ENCODE measurements at places on chromosomes 2 and 18.

GRCh38 chr2:154437104-154437503 lies 261.4 kb upstream of the KCNJ3 start:
- no peak for DNase-seq

- DNase-seq, result peak; percentile 64
Observed at GRCh38 chr2:178397002-178397605, 53.9 kb downstream of the PRKRA start.

GRCh38 chr2:230160112-230160660 lies 59.6 kb downstream of the SP110 start:
- DNase-seq, result peak; percentile 54

DNA sequence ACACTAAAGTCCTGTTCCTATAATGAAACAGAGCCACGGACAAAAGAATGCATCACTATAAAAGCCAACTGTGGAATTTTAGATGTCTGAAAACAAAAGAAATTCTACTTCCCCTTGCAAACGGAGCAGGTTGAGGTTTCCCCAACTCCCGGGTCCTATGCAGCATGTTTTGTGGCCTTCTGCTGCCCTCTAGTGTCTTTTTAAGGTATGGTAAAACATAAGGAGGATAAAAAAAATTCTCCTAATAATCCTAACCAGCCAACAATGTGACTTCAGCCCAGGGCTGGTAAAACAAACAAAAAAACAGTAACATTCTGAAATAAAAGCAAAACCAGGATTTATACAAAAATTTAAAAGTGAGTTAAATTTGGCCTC lies 539.5 kb downstream of the NRXN1 start:
- DNase-seq, result peak; percentile 54

- no peak for DNase-seq
Observed at GRCh38 chr2:88128654-88129312, 921 bp upstream of the FABP1 start.

DNA sequence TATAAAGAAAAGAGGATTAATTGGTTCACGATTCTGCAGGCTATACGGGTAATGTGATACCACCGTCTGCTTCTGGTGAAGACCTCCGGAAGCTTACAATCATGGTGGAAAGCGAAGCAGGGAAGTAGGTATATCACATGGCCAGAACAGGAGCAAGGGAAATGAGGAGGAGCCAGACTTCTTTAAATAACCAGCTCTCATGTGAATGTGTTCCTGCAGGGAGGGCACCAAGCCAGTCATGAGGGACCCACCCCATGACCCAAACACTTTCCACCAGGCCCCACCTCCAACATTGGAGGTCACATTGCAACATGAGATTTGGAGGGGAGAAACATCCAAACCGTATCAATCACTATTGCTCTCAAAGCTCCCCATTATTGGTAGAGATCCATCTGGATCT lies 61.8 kb downstream of the EFEMP1 start:
- DNase-seq, result peak; percentile 59

GRCh38 chr2:20609995-20610357 lies 40.9 kb downstream of the HS1BP3 start:
- DNase-seq, result no peak

- DNase-seq, result no peak
Observed at GRCh38 chr2:227394401-227394800, 6.7 kb upstream of the SCYGR1 start.

DNA sequence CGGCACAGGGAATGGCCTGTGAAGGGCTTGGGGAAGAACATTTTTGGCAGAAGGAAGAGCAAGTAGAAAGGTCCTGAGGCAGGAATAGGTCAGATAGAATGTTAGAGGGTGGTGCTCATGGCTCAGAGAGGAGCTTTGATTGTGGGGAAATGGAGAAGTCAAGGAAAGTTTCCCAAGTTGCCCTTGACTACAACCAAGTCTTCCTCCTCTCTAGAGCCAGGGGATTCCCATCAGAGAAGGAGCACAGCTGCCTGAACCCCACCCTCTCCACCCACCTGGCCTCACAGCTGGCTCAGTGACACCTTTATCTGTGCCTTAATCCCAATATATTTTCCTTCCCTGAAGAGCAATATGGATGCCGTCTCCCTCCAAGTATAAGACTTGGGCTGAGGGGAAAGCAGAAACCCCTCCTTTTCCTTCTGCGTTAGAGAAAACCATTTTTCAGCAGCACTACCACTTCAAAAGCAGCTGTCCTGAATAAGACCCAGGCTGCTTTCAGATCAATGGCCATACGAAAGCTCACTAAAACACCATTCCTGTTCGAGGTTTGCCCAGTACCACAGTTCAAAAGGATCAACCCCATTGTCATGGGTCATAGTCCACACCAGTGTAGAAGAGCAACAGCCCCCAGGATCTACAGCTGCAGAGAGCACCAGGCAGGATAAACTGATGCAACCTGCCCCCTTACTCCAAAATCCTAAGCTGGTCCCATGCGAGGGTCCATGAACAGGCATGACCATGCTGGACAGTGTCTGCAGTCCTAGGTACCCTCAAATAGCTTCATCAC lies 199.6 kb downstream of the AFF3 start:
- DNase-seq, result no peak

- no peak for DNase-seq
Observed at GRCh38 chr2:110143982-110144381, 28.4 kb upstream of the MALL start.

DNA sequence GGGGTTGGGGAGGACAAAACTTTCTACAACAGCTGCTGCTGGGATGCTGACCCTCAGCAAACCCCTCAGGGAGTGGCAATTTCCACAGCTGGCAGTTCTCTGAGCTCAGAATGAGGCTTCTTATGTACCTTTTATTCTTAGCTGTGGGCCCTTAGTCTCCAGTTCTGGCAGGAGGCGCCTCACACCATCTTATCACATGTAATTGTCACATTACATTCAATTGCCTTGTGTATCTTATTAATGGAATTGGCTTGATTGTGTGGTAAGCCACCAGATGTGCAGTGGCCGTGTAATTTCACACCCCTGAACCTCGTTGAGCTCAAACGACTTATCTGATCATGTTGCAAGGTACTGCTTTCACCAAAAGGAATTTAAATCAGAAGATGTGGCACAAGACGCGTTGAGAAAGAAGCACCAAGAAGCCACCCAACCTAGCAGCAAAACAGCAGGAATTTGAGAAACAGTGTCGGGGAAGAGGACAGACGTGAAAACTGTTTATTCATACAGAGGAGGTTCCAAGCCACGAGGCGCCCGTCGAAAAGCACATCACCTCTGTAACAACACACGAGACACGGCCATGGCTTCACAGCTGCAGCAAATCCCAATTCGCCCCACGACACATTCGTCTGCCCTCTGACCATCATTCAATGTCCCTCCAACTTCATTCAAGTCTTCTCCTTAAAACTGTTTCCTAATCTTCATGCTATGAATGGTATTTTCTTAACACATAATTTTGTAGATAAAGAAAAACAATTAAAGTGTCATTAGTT lies 53.6 kb upstream of the LPIN2 start:
- DNase-seq, result no peak

GRCh38 chr2:27831279-27832050 lies 58.7 kb downstream of the RBKS start:
- peak; percentile 57 for DNase-seq

DNA sequence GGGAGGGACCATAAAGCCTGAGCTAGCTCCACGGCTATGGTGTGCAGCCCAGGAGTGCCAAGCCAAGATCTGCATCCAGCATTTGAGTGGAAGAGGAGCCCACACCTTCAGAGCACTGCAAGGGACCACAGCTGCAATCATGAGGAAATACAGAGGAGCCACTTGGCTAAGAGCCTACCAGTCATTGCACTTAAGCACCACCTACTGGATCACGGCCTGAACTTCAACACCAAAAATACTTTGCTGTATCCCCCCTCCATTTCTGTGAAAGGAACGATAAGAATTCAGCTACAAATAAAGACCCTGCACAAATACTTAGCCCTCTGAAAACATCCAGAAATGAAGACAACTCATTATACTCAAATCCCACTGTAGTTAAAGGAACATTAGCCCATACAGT lies 545.3 kb downstream of the TSN start:
- DNase-seq, result peak; percentile 2

- no peak for DNase-seq
Observed at GRCh38 chr2:72031346-72032110, 116.1 kb downstream of the CYP26B1 start.

DNA sequence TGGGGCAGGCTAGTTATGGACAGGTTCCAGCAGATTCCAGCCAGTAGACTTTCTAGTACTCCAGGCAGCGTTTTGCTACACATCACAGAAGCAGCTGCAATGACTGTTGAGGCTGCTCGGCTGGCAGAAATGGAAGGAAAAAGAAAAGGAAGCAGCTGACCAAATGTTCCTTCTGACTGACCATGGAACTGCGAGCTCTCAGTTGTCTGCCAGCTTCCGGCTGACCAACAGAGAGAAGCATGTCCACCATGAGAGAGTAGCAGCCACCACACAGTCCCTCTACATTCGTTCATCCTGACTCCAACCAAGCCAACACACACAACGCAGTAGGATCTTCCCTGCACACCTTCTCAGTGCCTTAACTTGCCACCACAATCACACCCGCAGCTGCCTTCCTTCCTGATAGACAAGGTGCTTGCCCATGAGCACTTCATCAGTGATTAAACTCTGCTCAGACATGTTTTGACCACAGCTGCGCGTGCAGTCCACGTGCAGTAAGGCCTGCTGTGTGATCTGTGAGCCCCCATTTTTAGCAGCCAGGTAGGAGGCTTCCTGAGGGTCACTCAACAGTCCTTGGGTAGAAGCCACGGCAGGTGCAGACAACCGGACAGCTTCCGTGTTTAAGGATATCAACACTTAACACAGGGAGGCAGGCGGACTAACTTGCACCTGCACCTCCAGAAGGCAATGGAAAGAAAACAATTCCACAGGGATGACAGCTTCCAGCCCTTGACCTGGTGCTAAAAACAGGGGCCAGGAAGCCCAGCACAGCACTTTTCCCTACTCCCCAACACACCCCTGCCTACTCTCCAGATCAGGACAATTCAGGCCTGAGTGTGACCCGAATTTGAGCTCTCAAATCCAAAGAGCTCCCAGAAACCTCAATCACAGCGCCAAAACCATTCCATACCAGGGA lies 996 bp downstream of the TGFBRAP1 start:
- peak; percentile 53 for DNase-seq

GRCh38 chr18:8235894-8236293 lies 373.3 kb upstream of the RAB12 start:
- DNase-seq, result no peak

GRCh38 chr2:191115391-191115790 lies 35.4 kb downstream of the STAT4 start:
- no peak for DNase-seq

DNA sequence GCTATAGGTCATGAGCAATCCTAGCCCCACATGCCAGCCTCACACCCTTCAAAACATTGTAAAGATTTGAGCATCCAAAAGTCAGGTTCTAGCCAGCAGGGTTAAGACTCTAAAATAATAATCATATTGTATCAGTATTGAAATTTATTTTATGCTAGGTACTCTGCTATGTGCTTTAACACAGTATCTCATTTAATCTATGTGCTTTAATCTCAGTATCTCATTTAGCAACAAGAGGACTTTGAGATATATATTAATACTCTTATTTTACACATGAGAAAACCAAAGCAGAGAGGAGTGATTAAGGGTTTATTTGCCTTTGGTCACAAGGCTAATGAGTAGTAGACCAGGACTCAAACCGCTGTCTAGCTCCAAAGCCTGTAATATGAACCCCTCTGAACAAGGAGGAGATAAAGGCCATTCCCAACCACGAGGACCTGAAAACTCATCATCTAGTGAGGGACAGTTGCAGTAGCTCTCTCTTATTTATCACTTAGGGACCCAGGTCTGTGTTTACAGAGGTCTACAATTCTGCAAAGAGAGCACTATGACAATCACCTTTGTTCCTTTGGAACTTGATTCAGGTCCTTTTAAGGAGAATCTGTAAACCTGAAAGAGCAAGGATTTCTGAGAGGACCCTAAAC lies 116.5 kb upstream of the SERTAD2 start:
- peak; percentile 80 for DNase-seq

- DNase-seq, result peak; percentile 76
Observed at GRCh38 chr2:37809525-37809924, 115.6 kb upstream of the RMDN2 start.

DNA sequence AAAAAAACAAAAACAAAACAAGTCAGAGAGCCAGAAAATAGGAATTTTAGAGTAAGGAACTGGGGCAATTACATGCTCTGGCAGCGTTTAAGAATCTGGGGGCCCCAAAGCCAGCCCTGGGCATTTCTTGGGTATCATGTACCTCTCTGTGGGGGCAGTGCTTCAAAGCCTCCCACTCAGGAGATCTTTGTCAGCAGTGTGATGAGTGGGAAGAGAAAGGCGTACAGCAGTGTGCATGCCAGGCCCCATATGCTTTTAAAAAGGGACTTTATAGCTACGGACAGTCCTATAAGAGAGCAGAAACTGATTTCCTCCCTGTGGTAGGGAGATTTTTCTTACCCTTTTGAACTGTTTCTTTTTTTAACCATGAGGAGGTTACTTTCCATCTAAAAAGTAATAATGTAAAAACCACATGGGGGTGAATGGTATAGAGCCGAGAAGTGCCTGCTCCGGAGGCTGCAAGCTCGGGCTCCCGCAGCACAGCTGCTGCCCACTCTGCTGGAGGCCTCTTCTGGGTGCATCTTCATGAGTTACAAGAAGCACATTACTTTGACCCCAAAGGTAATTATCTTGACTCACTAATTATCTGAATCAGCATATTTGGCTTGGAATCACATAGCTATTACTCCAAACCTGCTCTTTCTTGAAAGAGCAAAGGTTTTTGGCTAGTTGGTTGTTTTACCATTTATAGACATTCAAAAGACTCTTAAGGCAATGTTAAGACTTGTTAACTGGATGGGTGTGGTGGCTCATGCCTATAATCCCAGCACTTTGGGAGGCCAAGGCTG lies 46.4 kb downstream of the PROC start:
- DNase-seq, result no peak

DNA sequence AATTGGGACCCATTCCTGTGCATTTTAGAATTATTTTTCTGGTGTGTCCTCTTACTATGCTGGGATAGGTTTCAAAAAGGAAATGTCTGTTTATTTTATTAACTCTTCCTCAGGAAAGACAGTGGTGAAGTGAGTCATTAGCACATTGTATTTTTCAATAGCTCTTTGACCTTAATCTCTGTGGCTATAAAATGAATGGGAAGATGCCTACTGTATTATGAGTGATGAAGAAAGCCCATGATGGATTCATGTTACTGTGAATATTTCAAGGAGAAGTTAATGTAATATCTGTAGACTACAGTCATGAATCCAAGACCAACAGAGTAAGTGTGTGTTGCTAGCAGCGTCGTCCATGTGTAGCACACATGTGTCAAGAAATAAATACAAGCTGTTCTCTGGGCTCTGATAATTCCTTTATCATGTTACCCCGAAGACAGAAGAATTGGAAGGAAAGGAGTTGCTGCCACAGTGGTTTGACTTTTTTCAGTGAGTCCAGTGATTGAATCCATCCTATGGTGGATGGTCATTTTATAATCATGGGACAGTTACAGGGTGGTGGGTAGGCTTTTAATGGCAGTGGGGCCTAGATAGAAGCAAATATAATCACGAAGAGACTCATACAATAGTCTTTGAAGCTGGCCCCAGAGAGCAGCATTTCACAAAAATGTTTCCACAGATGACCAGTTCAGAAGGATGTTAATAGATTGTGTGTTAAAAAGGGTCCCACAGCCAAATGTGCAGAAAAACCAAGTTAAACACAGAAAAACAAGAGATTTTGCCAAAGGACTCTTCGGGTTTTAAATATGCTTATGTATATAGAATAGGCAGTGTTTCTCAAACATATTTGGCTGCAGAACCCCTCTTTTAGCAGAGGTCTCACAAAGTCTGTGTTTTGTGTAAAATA lies 239.7 kb upstream of the RASGRP3 start:
- DNase-seq, result peak; percentile 88

All from fibroblast of mammary gland (primary cell).